ENCODE measurements at places on chromosomes 2 and 18.

- DNase-seq = peak; percentile 48
These were observed 1.7 kb downstream of the NCK2 start for GRCh38 chr2:105746177-105747080.

GRCh38 chr18:10398571-10398970 is 55.9 kb upstream of the APCDD1 start:
- no peak for DNase-seq

DNA sequence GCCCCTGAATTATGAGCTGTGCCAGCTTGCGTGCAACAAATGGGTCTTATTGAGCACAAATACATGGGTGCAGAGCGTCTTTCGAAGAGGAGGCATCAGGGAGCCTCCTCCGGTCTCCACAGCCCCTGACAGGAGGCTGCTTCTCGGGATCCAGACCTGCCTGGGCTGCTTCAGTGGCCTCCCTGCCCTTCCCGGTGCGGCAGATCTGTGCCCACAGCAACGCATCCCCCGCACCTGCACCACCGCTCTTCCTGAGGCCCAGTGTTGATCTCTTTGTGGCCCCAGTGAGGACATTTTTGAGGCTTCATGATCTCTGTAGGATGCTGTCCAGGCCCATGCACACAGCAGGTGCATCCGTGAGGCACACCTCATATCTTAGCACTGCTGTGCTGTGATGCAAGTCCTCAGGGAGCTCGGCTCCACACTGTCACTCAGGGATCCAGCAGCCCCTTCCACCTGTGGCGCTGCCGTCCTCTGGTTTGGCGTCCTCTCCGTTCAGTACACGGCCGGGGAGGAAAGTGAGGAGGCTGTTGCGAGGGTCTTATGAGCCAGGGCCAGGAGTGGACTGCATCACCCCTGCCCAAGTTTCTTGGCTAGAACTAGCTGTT is 17.4 kb downstream of the RTP5 start:
- DNase-seq = no peak

DNA sequence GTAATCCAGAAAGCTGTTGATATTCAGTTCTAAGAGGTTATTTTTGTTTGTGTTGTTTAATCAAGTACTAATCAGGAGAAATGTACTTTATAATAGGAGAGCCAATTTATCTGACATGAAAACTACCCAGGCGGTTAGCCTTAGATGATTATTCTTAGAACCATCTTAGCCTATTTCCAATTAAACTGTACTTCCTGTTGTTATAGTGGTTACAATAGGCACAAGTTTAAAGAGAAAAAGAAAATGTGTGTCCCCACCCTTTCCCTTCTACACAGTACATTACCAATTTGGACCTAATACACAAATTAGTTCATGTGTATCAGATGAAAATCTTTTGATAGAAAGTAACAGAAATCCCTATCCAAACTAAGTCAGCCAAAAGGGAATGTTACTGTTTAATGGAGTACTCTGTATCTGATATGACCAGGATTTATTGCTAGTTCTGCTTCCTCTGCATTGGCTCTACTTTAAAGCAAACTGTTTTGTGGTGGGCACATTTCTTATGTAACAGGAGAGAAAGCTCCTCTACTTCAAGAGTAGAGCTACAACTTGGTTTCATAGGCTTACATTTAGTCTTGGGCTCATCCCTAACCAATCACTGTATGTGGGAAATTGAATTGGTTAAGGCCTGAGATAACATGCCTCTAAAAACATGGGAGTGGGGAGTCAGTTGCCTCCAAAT is 217.9 kb downstream of the UBE2E3 start:
- no peak for DNase-seq

DNA sequence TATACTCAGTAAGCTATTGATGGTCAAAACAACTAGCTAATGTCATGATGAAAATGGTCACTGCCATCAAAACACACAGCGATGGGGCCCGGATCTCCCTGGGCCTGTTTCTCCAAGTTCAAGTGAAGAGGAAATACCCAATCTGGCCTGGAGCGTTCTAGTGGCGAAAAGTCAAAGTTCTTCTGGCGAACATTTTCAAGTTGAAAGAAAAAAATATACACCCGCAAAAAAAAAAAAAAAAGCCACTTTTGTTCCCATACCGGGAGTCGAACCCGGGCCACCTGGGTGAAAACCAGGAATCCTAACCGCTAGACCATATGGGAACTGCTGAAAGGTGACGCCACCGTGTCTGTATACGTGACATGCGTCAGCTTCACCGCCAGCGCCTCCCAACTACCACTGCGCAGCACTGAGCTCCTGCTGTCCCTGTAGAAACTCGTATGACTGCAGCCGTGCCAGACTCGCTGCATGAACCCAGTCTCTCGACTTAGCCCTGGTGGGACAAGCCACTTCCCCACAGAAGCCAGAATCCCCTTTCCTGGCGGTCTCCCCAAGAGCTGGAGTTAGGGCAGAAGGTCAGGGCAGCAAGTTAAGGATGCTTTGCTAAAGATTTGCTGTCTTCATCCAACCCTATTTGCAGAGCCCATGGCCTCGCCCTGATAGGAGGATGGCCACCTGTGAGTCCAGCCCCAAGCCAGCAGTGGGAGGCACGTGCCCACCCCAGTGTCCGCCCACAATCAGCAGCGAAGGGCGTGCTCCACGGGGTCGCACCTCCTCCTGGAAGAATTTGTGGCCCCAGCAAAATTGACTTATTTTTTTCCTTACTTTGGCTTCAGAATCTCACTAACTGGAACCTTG is 5.6 kb upstream of the IMP4 start:
- peak; percentile 81 for DNase-seq

- no peak for DNase-seq
These were observed 140.8 kb downstream of the MEIS1 start for GRCh38 chr2:66575625-66576310.

DNA sequence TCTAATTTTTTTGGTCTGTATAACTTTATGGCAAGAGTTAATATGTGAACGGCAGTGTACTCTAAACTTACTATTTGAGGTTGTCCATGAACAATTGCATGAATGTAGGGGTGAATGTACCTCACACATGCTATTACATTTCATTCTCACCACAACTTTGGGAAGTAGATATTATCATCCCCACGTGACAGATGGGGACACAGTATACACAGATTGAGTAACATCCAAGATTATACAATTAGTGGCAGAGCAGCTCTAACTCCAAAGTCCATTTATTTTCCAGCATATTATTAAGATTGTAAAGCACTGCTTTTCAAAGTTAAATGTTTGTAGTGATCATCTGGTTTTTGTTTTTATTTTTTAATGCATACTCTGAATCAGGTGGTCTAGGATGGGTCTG is 622.1 kb upstream of the ZEB2 start:
- no peak for DNase-seq

- no peak for DNase-seq
These were observed 289.2 kb downstream of the ERBB4 start for GRCh38 chr2:212249451-212249850.

DNA sequence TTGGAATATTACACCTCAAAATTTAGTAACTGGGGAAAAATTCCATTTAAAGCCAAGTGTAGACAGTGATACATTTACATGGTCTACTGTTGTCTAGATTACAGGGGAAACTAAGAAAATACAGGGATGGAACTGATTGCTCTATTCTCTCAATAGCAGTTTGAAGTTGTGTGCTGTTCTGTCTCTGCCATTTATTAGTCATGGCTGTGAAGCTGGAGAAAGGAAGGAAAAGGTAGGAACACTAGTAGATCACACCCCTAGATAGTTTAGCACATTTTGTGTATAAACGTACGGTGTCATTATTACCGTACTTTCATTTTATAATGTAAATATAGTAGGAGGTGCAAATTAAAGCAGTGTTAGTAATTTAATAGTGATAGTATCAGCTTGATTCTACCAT is 170.5 kb downstream of the PHLPP1 start:
- no peak for DNase-seq

GRCh38 chr2:191539068-191539467 is 138.9 kb upstream of the NABP1 start:
- peak; percentile 15 for DNase-seq

All from thymus (tissue), 14 donors.